Pons (tissue), 1 donor: ENCODE measurements at places on chromosomes 16 and 17.

DNA sequence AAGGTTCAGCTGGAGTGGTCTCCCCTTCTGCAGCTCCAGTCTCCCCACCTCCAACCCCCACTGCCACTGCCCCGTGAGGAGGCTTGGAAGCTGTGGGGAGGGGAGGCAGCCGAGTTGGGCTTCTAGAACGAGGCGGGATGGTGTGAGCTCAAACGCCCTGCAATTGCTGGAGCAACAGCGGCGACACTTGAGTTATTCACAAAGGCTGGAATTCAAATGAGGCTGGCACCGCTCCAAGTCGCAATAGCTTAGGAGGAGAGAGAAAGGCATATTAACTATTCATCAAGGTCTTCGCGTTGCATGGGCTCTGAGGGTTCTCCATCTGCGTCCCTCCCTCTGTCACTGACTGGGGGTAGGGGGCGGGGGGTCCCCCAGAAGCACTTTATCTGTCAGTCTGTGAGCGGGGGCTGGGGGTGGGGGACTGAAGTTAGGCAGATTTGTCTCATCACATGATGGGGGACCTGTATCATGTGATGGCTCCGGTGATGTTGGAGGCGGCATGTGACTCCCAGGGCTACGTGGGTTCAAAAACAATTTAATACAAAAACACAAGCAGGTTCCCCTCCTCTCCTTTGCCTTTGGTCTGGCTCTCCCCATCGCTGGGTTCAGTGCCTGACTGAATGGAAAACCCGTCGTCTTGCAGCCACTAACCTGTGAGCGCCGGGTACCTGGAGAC, 70.5 kb downstream of the RBBP6 start:
- peak; percentile 73 for DNase-seq

GRCh38 chr16:74743668-74744299, 30.8 kb downstream of the FA2H start:
- no peak for DNase-seq

DNA sequence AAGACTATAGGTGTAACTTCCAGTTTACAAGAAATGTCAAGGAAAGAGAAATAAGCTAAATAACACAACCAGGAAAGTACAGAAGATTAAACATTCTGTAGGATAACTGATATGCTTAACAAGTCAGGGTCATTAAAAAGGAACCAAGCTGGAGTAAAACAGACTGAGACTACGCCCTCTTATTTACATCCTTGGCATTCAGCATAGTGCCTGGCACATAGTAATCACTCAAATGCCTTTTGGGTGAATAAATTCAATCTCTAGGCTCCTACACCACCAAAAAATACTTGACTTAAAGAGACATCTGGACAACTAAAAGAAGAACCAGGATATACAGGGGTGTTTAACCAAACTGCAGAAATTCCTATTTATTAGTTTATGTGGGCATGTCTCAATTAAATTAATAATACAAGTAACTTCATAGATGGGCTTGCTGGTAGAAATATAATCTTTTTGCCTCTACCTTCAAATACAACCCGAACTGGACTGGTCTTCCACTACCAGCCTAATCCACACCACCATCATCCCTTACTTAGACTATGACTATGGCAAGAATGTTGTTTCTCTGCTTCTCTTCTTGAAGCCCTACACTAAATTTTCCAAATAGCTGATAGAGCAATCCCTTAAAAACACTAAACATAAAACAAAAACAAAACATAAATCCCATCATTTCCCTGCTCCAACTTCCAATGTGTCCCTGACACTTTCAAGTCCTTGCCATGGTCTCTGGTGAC, 47.7 kb upstream of the ULK2 start:
- no peak for DNase-seq

DNA sequence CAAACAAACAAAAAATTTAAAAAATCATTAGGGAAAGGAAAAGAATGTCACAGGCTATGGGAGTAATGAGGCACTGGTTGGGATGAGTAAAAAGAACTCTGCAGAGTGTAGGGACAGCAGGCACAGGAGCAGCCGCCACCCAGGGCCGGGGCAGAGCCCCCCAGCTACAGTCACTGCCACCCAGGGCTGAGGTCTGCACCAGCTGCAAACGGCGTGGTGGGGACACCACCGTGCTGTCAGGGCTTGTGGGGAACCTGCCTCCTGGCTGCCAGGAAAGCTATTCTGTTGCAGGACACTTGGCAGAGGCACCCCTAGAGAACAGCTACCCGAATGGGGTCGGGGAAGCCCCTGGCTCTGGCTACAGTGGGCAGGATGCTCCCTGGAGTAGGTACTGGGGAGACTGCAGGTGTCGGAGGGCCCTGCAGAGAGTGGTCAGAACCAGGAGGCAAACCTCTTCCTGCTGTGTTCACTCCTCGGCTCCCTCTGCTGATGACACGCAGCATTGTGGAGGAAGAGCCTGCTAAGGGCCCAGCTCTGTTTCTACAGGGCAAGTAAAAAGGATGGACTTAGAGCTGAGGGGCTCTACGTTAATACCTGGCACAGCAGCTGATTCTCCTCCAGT, 32.3 kb upstream of the CAPN15 start:
- DNase-seq = no peak

- DNase-seq = no peak
Measured at GRCh38 chr16:70689970-70690891, 4.4 kb upstream of the MTSS2 start.

DNA sequence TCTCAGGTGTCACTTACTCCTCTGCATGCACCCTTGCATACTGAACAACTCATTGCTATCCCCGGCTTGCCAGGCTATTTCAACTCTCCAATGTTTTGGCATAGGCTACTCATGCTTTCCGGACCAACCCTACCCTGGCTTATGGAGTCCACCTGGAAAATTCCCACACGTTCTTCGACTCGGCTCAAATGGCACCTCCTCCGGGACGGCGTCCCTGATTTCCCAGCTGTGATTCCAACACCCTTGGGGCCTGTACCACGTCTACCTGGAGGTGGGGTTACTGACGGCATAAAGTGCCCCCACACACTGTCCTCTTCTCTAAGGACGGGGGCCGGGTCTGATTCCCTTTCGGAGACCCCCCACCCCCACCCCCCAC, 498 bp downstream of the SMYD4 start:
- peak; percentile 3 for DNase-seq

GRCh38 chr16:2471653-2472487, 773 bp downstream of the NTN3 start:
- DNase-seq = no peak

- DNase-seq = no peak
Measured at GRCh38 chr16:13154799-13155198, 253.4 kb downstream of the SHISA9 start.

DNA sequence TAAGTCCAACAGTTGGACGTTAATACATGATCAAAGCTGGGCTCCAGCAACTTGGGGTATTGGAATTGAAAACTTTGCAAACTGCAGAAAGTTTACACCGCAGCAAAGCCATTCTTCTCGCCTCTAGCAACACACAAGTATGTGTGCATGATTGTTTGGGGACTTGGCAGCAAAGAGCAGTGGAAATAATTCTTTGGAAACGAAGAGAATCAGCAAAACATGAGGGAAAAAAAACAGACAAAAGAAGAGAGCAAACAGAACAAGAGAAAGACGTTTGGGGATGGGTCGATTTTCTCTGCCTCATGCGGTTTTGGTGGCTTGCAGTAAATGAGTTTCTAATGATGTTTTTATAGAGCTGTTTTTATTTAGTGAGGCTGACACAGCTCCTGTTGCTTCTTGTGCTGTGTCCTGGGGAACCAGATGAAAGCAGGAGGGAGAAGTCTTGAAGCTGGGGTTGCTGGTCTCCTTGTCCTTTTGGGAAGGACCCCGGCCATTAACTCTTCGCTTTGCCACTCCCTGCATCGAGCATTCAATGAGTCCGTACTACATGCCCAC, 502.9 kb downstream of the GRIN2A start:
- DNase-seq = peak; percentile 20

- no peak for DNase-seq
Measured at GRCh38 chr16:1794221-1794871, 841 bp upstream of the IGFALS start.

DNA sequence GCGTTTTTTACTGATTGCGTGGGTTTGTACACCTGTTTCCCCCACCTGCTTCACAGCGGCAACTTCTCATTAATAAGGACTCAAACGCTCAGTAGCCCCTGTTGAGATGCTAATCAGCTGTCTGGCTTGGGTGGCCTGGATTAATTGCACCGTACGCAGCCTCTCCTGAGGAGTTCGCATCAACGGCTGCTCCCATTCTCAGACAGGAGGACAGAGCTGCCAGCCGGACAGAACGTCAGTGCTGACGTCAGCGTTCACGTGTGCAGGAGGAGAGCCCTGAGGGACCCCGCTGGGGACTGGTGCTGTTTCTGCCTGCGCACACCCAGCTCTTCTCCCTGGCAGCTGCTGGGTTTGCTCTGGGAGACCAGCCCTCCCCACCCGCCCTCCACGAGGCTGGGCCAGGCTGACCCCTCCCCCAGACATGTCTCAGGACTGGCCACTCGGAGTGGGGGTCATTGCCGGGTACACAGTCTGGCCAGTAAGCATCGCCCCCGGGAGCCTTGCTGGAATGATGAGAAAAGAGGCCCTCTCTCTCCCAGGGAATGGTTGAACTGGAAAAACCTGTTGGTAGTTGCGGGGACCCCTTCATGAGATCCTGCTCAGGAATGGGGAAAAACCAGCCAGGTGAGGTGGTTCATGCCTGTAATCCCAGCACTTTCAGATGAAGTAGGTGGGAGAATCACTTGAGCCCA, 5.7 kb upstream of the BANP start:
- DNase-seq = peak; percentile 84

DNA sequence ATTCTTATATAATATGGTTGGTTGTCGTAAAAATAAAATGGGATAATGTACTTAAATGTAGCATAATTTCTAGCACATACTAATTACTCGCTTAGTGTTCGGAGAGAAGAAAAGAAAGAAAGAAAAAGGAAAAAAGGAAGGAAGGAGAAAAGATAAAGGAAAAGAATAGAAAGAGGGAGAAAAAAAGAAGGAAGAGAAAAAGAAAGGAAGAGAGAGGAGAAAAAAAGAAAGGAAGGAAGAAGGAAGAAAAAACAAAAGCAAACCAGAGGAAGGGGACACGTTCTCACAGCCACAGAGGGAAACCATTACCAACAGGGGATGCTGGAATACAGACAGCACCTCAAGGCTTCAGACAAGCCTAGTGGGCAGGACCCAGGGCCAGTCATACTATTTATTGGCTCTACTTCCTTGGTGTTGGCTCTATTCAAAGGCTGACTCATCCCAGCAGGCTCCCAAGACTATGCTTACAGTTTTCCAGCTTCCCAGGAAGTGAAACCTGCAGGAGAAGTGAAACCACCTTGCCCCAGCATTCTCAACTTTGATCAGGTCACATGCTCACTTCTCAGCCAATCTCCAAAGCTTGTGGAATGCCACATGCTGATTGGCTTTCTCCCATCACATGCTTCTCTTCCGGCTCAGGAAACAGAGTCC, 273.5 kb upstream of the IRX5 start:
- DNase-seq = no peak

GRCh38 chr17:8082292-8082691, 5.2 kb downstream of the ALOX12B start:
- no peak for DNase-seq

GRCh38 chr17:49946964-49947584, 21.9 kb upstream of the DLX4 start:
- DNase-seq = no peak

DNA sequence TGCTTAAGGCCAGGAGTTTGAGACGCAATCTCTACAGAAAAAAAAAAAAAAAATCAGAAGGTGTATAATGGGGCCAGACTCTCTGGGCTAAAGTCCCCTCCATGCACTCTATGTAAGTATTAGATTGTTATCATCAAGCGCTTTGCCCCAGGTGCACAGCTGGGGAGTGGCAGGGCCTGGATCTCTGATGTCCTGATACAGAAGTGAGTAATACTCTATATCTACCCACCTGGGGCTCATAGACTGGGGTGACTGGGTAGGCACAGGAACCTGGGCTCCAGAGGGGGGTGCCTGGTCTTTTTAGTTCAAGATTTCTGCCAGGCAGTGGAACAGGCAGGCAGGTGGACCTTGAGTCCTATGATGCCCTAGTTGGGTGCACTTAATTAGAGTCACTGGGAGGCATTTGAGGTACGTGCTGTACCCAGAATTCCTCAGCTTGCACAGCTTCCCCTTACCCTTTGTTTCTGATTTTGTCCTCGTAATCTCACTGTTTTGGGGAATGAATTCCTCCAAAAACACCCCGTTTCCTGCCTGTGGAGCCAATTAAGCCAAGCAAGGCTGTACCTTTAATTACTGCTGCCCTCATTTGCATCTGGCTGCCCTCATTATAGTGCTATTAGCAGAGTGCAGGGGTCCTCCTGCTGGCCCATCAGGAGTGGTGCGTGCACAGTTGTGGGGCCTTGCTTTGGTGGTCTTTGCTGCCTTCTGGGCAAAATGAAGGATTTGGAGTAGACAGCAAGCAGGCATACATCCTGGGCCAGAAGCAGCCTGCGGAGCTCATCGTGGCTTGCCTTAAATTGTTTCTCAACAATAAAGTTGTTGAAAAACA, 239.0 kb downstream of the SNX29 start:
- no peak for DNase-seq

DNA sequence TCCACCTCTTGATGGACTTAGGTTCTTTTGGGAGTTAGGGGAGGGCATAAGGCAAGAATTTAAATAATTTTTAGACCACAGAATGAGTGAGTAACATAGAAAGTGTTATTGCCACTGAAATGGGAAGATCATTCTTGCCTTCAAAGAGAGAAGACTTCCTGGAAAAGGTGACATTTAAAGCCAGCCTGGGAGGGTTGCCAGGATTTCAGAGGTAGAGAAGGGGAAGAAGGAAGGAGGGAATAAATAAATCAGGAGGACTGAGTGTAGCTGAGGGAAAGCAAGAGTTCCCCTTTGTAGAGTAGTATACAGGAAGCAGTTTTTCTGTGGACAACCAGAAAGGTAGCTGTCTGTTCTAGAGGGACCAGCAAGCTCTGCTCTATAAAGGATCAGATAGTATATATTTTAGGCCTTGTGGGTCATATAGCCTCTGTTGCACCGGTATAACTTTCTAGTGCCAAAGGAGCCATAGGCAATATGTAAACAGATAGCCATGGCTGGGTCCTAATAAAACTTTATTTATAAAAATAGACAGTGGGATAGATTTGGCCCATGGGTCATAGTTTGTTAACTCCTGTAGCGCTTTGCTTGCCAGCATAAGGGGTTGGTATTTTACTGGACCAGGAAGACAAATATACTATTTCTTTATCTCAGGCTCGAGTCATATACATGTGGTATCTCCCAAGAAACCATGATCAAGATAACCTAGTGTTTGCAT, 147.2 kb upstream of the CACNG5 start:
- DNase-seq = no peak

- peak; percentile 70 for DNase-seq
Measured at GRCh38 chr17:68509141-68510057, 2.8 kb upstream of the PRKAR1A start.

GRCh38 chr16:64287655-64288528, 834.0 kb downstream of the CDH11 start:
- DNase-seq = no peak

- no peak for DNase-seq
Measured at GRCh38 chr16:84308120-84308519, 13.4 kb downstream of the WFDC1 start.

GRCh38 chr17:50905460-50905803, 39.3 kb upstream of the TOB1 start:
- DNase-seq = no peak

DNA sequence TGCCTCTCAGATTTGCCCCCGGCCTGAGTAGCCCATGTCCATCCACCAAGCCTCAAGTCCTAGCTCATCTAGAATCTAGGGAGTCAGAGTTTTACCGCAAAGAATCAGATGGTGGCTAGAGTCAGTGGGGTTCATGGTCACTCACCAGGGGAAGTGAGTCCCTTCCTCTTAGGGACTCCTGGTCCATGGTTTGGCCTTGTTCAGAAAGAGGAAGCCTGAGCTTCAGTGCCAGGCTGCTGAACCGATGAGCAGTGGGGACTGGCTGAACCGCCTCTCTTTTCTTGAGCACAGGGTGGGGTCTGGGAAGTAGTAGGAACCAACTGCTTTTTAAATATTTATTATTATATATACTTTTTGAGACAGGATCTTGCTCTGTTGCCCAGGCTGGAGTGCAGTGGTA, 160.3 kb downstream of the NTN1 start:
- peak; percentile 51 for DNase-seq
